ENCODE measurements at places on chromosomes 16 and 17.
A peak's percentile ranks its signal among the peaks of the same experiment; 100 is the strongest.

DNA sequence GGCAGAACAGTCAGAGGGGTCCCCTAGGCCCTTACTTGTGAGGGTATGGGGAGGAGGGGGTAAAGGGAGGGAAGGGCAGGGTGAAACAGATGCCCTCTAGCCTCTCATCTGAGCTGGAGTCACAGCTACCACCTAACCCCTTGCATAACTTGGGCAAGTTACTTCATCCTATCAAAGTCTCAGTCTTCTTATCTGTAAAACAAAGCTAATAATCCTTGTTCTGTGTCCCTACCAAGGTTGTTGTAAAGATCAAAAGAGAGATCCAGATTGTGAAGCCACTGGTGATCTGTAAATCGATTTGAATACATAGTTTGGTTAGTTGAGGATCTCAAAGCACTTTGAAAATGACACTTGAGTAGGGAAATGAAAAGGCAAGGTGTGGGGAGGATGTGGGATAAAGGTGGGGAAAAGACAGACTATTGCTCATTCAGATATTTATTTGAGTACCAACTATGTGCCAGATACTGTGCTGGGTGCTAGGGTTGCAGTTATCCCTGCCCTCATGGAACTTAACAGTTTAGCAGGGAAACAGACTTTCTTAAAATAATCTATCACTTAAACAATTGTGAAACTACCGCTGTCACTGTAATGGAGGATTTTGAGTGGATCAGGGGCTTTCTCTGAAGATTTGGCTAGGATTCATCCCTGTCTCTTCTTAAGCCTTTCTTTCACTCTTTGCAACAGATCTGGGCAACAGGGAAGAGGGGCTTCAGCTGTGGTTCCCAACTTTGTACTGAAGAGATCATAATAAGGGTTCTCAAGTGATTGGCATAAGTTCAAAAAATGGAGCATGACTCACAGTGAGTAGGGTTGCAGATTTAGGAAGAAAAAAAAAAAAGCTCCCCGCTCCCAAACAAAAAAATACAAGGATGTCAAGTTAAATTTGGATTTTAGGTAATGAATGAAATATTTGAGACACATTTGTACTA is 3.0 kb downstream of the HEATR9 start:
- DNase-seq: peak; percentile 50

DNA sequence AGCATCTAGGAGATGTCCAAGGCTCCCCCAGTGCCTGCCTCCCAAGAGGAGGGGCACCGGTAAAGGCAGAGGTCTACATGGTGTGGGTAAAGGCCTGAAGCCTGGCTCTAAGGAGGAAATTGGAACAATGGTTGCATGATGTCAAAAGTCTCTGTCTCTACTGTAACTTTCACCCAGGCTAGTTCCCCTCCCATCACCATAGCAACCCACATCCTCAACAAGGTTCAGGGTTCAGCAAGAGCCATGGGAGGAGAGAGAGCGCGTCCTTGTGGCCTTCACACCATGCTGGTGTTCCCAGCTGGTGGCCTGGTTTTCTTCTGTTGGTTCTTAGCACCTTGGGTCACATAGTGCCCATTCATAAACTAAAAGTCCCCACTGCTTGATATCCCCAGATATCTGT is 196.7 kb upstream of the CDH5 start:
- no peak for DNase-seq

DNA sequence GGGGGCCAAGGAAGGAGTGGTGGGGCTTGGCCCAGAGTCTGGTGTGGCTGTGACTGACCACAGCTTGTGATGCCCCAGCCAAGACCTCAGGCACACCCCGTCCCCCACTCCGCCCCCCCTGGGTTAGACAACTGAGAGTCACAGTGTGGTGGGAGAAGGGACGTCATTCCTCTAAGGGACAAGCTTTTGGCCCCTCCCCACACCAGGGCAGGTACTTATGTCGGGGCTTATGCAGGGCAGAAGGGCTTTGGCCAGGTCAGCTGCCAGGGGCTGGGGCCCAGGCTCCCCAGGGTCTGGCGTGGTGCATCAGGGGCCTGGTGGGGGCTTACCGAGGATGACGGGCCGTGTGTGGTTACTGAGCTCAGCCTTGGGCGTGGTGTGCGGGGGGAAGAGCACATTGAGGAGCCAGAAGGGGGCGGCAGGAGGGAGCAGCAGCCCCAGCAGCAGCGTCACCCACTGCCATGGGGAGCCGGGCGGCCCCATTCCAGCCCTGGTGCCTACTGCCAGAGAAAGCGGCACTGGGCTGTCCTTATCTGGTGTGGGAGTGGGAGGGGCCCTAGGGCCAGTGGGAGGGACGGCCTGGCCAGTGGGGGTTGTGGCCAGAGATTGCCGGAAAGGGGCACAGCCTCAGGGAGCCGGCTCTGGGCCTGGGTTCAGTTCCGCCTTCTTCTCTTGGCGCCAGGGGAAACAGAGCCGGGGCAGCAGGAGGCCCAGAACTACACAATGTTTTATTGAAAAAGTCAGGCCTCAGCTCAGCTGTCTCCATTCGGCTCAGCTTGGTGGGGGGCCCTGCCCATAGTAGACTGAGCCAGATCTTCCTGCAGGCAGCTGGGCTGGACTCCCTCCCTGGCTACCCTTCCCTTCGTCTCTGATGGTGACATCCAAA is at the start of gene LCAT:
TSS of gene LCAT (minus strand) at position 502 of the 886 bp plus-strand sequence. CDS start at position 483, 19 bp downstream.
- DNase-seq: peak; percentile 66

GRCh38 chr17:14334276-14334840 is 33.5 kb downstream of the HS3ST3B1 start:
- no peak for DNase-seq

GRCh38 chr16:58028541-58029070 is 3.1 kb downstream of the MMP15 start:
- no peak for DNase-seq

DNA sequence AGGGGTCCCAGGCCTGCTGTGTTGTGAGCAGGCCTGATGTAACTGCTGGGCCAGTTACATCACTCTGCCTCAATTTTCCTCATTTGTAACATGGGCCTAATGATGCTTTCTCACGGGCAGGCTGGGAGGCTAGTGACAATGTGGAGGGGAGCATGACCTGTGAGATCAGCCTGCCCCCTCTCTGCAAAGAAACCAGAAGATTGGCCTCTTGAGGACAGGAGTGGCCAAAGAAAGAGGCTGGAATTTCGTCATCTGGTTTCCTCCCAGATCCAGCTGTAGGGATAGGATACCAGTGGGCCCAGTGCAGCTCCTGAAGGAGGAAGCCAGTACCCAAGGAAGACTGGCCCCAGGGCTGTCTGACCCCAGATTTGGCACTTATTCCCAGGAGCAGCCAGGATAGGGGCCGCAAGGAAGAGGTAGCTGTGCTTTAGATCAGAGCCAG is 615 bp upstream of the SREBF1 start:
- DNase-seq: peak; percentile 66

- DNase-seq: no peak
Observed at GRCh38 chr17:2814481-2815341, 18.5 kb downstream of the RAP1GAP2 start.

DNA sequence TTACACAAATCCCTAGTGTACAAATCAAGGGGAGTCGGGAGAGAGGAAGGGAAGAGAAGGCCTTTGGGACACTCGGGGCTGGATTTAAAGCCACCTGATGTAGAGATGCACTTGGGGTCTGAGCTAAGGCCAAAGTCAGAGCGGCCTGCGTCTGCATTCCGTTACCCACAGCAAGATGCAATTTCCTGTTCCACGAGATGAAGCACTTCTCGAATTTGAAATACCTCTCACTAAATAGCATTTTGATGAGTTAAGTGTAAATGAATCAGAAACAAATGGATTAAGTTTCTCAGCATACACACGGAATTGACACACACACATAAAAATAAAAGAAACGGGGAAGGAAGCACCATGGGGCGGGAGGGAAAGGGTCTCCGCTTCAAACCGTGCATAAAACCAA is 386.0 kb downstream of the SOX9 start:
- no peak for DNase-seq

DNA sequence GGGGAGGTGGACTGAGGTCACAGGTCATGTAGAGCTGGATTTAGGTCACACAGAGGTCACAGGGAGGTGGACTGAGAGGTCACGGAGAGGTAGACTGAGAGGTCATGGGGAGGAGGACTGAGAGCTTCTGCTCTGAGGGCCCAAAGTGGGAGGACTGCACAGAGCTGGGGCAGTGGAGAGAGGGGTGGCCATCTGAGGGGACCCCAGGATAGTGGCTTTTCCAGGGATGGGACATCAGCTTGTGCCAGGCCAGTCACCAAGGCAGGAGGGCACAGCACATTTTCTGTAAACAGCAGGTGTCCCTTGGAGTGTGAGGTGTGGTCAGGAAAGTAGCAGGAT is 26.1 kb upstream of the JPT2 start:
- DNase-seq: no peak

DNA sequence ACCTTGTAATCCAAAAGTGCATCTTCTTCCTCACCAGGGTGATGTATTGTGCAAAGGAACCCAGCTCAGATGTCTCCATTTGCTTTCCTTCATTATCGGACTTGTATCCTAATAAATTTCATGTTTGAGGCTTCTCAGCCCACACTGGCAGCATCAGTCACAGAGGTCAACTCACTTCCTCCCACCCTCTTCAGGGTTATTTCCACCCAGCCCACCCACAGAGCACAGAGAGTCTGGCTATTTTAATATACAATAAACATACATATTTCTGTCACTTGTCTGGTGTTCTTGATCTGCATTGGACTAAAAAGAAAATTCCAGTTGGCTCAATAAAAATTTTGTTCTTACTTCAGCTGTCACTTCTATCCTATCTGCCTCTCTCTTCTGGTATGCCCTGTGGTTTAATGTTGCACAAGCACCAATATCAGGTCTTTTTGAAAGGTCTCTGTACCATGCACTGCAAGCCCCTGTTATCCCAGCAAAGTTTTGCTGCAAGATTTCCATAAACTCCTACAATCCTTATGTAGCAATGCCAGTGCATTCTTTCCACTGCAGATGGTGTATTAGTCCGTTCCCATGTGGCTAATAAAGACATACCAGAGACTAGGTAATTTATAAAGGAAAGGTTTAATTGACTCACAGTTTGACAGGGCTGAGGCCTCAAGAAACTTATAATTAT is 201.8 kb downstream of the CDH11 start:
- no peak for DNase-seq

DNA sequence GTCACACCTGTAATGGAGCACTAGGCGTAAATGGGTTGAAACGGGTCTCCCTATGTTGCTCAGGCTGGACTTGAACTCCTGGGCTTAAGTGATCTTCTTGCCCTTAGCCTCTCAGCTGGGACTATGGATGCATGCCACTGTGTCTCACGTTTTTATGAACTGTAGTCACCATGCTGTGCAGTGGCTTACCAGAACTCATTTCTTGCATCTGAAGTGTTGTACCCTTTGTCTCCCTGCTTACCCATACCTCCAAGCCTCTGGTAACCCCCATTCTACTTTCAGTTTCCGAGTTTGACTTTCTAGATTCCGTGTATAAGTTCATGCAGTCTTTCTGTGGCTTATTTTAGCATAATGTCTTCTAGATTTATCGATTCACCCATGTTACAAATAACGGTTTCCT is 7.7 kb downstream of the PYCARD start:
- DNase-seq: no peak

DNA sequence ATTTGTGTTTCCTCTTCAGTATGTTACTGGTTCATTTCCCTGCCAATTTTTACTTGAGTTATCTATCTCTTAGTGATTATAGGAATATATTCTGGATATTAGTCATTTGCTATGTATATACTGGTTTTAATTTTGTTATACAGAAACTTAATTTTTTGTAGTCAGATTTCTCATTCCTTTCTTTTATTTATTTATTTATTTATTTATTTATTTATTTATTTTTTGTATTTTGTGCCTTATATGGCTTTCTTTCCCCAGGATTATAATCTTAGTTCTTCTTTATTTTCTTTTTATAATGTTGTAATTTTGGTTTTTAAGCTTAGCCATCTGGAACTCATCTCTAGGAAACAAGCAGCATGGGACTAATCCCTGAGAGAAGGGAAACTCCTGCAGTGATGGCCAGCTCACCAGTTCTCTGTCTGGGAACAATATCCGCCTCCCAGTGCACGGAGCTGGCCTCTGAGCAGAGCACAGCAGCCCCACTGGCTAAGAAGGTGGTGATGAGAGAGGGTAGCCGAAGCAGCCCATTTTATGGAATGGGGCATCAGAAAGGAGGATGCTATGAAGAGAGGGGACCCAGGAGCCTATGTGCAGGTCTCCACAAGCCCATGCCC is 54.5 kb upstream of the ADORA2B start:
- no peak for DNase-seq

DNA sequence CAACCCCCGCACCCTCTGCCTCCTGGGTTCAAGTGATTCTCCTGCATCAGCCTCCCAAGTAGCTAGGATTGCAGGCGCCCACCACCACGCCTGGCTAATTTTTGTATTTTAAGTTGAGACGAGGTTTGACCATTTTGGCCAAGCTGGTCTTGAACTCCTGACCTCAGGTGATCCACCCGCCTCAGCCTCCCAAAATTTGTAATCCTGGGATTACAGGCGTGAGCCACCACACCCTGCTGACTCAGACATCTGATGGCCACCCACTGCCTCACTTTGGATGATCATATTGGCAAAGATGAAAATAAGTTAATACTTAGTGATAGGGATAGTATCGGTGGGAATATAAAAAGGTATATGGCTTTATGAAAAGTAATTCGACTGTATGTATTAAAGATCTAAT is 55.9 kb downstream of the GRB2 start:
- no peak for DNase-seq

DNA sequence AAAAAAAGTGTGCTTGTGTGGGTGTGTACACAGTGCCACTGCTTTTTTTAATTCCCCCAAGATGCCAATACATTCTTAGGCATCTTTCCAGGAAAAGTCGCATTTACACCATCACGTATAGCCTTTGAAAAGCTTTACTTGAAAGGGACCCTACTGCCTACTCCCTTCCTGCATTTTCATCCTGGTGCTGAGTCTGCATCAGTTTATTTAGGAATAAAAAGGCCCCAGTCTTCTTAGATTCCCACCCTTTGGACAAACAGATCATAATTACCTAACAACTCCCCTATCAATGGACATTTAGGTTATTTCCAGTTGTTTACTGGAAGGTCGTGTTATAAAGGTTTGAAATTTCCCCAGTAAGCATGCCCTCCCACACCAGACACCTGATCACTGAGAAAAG is 54.9 kb downstream of the CLEC16A start:
- DNase-seq: no peak

DNA sequence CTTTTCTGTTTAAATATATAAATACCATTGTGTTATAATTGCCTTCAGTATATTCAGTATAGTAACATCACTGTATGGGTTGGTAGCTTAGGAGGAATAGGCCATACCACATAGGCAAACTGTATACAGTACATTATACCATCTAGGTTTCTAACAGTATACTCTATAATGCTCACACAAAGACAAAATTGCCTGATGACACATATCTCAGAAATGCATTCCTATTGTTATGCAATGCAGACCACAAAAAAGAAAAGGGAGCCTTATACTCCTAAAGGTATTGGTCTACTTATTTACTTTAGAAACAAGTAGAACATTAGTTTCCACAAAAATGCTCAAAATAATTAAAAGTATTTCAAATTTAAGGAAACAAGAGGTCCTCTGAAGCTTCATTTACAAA is 47.9 kb downstream of the SETD6 start:
- DNase-seq: peak; percentile 62

GRCh38 chr17:72706396-72706981 is 386.0 kb downstream of the SLC39A11 start:
- DNase-seq: no peak

GRCh38 chr17:57861000-57861789 is 11.4 kb upstream of the MRPS23 start:
- peak; percentile 63 for DNase-seq
